ENCODE measurements at places on chromosomes 5 and 9.

- DNase-seq = no peak
Measured at GRCh38 chr9:76693912-76694311, 70.3 kb upstream of the PCA3 start.

DNA sequence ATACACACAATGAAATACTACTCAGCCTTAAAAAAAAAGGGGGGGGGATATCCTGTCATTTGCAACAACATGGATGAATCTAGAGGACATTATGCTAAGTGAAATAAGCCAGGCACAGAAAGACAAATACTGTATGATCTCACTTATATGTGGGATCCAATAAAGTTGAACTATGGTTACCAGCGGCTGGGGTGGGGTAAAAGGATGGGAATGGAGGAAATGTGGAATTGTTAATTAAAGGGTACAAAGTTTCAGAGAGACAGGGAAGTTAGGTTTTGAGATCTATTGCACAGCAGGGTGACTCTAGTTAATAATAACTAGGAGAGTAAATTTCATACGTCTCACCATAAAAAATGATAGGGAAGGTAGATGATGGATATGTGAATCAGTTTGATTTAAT is 76.2 kb upstream of the ZNF608 start:
- no peak for DNase-seq

DNA sequence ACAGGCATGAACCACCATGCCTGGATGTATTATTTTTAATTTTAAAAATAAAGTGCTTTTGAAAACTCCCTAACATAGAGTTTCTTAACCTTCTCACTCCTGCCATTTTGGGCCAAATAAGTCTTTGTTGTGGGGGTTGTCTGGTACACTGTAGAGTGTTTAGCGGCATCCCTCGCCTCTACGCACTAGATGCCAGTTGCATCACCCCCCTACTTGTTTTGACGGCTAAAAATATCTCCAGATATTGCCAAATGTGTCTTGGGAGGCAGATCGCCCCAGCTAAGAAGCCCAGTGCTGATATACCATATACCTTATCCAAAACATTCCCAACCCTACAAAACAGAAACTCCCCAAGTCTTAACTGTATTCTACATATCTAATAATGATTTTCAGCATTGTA is 54.6 kb downstream of the SCAI start:
- DNase-seq = no peak

GRCh38 chr5:139177809-139178588 is 20.2 kb downstream of the SIL1 start:
- no peak for DNase-seq

GRCh38 chr5:180974612-180975315 is 13.9 kb upstream of the BTNL3 start:
- DNase-seq = no peak

DNA sequence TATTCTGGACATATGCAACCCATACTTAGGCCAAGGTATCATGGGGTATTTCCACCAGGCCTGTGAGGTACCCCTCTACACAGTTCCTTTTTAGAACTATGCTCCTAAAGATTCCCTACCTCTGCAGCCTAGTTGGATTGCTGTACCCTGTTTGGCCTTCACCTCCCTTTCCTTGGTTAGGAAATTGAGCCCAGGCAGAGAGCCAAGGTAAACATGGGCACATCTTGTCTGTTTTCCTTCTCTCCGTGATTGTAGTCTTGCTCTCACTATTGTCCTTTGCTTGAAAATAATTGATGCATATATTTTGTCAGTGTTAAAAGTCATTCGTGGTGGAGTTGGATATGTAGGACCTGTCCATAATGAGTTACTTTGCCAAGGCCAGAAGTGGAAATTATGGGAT is 26.7 kb downstream of the BDP1 start:
- no peak for DNase-seq

DNA sequence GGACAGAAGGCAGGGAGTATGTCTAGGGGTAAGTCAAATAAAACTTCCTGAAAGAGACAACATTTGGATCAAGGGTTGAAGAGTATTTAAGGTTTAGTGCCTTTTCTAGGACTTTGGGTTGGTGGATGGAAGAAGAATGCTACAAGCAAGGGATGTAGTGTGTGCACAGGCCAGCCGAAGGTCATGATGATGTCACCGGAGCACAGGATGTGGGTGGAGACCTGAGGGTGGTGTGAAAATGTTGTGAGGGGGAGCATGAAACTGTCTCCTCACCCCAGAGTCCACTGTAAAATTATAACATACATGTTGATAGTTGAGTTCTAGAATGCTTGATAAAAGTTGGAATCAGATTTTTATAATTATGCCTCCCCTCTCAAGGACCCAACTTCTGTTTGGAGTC is 553.3 kb upstream of the SGCD start:
- DNase-seq = no peak

DNA sequence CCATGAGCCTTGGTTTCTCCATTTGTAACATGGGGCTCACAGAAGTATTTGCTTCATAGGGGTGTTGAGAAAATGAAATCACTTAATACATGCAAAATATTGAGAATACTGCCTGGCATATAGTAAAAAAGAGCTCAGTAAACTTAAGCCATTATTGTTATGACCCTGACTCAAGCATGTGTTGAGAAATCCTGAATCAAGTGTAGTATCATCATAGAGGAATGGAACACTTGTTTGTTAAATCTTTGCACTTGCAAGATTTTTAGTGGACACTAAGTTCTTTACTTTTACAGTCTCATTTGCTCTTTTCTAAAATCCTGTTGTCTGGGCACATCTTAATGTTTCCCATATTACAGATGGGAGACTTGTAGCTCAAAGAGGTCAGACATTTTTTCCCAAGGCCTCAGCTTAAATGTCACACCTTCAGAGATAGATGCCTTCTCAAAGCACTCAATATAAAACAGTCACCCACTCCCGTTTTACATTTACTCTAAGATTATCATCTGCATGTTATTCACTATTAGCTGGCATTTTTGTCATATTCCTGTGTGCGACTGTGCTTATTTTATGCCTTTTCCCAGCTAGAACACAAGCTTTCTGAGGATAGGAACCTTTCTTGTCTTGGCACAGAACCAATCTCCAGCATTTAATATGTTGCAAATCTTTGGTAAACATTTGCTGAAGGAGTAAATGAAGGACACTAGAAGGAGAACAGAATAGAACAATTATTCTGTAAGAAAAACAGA is 250.0 kb upstream of the TNC start:
- no peak for DNase-seq

- DNase-seq = no peak
Measured at GRCh38 chr9:6079386-6079785, 64.0 kb upstream of the RANBP6 start.

DNA sequence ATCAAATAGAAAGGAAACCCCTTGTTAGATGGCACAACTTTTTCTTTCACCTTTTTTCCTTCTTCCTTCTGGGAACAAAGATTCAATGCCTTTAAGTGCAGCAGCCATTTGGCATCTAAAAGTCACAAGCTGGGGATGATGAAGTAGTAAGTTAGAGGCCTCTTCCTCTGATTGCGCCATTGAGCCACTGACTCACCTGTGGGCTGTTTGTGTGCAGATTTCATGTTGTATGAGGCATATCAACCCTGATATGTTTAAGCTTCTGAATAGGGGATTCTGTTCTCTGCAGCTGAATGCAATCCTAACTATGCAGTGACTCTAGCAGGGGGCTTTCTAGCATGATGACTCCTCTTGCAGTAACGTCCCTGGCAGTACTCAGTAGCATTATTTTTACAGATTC is 599.9 kb downstream of the CSNK1G3 start:
- DNase-seq = no peak

DNA sequence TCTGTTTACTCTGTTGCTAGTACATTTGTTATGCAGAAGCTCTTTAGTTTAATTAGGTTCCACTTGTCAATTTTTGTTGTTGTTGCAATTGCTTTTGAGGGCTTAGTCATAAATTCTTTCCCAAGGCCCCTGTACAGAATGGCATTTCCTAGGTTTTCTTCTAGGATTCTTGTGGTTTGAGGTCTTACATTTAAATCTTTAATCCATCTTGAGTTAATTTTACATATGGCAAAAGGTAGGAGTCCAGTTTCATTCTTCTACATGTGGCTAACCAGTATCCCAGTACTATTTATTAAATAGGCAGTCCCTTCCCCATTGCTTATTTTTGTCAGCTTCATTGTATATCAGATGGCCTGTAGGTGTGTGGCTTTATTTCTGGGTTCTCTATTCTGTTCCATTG is 792.4 kb downstream of the PTPRD start:
- DNase-seq = no peak

DNA sequence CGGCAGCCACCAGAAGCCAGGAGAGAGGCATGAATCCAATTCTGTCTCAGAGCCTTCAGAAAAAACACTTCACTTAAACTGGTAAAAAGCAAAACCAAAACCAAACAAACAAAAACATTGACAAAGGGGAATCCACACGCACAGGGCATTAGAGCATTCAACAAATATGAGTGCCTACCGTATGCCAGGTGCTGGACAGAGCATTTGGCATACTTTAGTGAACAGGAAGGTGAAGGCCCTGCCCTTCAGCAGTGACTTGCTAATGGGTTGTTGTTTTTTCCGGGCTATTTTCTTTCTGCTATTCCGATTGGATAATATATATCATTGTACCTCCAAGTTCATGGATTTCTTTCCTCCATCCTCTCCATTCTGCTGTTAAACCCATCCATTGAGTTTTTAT is 71.7 kb upstream of the RUFY1 start:
- DNase-seq = no peak

DNA sequence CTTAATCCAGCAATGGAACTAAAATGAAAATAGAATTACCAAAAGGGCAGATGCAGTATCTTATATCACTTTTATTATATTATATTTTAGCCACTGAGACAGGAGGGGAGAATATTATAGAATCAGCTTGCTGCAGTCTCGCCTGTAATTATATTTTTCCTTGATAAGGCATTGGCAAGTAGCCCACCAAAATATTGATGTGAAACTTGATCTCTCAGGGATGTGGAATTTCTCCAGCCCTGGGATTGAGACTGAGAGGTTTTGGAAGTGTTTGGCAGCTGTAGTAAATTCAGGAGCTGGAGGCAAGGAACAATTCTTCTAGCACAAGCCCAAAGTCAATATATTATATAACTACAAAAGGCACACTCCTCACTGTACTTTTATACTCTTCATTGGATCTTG is 142.1 kb upstream of the ADAMTSL1 start:
- no peak for DNase-seq

DNA sequence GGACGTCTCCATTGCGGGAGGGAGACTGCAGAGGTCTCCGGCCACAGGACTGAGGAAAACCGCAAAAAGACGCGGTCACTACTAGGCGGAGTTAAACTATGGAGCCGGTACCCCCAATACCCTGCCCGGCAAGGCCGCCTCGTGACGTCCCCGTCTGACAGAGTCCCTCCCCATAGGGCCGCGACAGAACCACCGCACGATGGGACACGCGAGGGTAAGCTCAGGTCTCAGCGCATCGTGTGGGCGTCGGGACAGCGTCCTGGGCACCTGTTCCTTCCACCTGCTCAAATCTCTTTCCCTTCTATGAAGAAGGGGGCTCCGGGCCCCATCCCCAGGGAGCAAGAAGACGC is 35.2 kb upstream of the GLDC start:
- peak; percentile 22 for DNase-seq

DNA sequence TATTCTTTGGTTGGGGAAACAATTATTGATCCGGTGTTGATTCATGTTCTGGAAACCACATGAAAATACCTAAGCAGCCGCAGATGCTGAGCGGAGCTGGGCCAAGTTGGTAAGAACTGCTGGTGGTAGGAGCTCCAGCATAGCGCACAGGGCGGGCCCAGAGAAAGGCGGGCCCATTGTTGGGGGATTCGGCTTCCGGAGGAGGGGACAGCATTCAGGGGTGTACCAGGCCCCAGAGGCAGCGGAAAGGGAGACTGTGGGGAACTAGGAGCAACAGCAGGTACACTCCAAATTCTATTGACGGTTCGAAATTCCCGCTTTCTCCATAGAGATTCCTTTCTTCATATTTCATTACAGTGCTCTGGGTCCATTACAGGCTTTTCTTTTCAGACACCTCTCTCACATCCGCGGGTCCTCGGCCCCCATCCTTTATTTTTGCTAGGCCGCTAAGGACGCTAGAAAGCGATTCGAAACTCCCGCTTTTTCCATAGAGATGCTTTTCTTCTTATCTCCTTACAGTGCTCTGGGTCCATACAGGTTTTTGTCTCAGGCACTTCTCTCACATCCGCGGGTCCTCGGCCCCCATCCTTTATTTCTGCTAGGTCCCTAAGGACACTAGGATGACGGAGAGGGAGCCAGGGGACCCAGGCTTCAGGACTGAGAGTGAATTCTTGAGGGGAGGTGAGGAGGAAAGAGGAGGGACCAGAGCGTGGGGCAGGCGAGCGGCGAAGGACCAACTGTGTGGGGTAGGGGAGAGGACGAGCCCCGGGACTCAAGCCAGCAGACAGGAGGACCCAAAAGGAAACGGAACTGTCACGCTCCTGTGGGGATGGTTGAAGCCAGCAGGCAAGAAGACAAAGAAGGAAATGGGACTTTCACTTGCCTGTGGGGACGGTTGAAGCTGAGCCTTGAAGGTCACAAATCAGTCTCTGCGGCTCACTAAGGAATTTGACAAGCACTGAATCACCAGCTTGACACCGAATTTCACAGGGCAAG is at the start of gene CCDC152:
Gene CCDC152, plus strand, starts transcription at position 213 of the 996 bp plus-strand sequence. CDS start 2,304 bp downstream, outside the sequence.
- peak; percentile 32 for DNase-seq

GRCh38 chr9:108439947-108440346 is 415.8 kb downstream of the ACTL7B start:
- no peak for DNase-seq

DNA sequence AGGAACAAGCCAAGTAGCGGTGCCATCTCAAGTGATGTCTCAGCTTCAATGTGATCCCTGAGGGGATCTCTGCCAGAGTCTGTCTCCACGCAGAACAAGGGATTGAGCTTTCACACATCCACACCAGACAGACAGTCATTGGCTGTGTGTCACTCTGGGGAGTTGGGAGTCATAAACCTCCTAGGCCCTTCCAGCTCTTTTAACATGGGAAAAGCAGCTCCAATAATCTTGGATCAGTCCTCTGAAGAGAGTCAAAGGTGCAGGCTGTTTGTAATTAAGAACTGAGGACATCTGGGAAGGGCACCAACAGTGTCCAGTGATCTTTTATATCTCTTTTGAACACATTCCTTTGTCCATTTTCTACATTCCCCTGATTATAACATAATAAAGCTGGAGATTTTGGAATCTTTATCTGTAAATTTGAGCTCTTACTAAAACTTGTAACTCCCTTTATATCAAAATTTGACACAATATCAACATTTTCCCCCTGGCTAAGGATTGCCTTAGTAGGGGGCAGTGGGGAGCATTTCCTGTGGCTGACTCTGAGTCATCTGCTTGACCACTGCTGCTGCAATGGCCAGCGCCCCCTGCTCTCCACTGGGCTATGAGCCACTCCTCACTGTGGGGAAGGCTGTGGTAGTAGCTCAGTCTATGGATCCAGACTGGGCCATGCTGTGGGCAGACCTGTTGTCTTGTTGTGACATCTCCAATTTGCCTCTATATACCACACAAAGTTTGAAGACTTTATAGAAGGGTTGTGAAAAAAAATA is 284.4 kb downstream of the OSTF1 start:
- DNase-seq = no peak

- DNase-seq = no peak
Measured at GRCh38 chr5:132877938-132878337, 4.5 kb downstream of the LEAP2 start.
